Foreskin keratinocyte (primary cell): ENCODE measurements at places on chromosomes 7 and 10. TPM values are rescaled to one million over a fixed set of nuclear protein-coding genes. Genes with fewer than 3 reads are reported as not detected.

Gene MYL10
- not detected in 2 replicates for total RNA-seq

Gene ARHGAP19
- total RNA-seq = 12.0 and 12.3 TPM in 2 replicates

Gene ST7
- 15.4 and 15.6 TPM in 2 replicates for total RNA-seq

Gene NUDCD3
- total RNA-seq = 81.0 and 90.2 TPM in 2 replicates

Gene ANKRD7
- total RNA-seq = 0.71 and 1.1 TPM in 2 replicates

Gene AGMO
- not detected in 2 replicates for total RNA-seq

DNA sequence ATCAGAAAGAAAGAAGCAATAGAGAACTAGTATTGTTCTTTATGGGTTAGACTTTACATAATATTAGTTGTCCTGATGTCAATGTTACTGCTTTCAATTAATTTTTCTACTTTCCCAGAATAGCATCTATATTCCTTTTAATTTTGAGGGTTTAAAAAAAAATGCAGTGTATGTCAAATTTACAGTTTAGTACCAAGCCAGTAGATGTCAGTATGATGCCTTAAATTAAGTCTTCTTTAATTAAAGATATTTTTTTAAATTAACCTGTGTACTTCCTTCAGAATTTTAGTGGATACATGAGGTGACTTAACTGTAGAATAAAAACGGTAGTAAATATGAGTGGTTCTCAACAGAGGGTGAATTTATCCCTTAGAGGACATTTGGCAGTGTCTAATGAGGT is 35.2 kb upstream of the STOX1 start:
- DNase-seq = no peak

GRCh38 chr7:37550426-37550825 is 101.8 kb upstream of the ELMO1 start:
- no peak for DNase-seq

- DNase-seq = no peak
Observed at GRCh38 chr10:31317652-31318381, 1.2 kb upstream of the ZEB1 start.

DNA sequence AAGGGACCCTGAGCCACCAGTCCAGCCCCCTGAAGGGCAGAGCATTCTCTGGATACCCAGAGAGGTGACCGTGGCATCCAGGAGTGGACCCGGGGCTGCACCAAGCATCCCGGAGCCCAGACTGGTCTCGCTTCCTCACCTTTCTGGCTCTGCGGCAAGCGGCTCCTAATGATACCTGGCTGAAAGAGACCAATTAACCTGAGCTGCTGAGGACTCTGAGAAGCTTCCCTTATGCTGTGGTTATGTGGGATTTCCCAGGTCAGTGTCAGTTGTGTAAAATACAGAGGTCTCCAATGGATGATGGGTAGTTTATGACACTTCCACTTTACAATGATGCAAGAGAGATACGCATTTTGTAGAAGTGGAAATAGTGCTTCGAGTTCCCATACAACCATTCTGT is 51.5 kb downstream of the PFKFB3 start:
- no peak for DNase-seq

DNA sequence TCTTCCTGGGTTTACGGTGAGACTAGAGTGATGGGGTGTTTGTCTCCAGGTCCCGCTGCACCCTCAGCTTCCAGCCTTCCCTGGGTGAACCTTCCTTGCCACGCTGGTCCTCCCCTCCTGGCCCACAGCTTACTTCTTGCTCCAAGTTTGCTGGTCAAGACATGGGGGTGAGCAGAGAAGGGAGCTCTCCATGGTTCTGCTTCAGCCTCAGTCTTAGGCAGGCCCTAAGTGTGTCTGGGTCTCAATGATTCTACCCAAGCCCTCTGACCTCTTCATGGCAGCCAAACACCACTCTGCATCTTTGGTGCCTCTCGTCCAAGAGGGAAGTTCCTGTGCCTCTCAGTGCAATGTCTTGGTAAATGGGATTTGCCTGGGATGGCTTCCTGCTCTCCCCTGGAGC is 356.5 kb upstream of the KLF6 start:
- no peak for DNase-seq

DNA sequence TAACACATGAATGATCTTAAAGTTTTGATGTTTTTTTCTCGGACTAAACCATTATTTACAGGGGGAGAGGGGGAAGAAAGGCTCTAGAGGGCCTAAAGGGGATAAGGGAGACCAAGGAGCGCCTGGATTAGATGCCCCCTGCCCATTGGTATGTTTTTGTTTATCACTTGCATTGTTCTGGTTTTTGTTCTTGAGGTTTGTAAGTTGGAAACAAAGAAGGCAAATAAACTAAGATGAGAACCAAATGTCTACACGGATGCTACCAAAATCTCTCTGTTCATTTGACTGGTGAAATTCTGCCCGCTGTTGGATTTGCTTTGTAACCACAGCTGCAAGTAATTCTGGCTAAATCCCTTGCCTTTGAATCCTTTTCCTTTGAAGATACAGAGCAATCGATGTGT is 99.8 kb upstream of the MACROH2A2 start:
- DNase-seq = no peak

DNA sequence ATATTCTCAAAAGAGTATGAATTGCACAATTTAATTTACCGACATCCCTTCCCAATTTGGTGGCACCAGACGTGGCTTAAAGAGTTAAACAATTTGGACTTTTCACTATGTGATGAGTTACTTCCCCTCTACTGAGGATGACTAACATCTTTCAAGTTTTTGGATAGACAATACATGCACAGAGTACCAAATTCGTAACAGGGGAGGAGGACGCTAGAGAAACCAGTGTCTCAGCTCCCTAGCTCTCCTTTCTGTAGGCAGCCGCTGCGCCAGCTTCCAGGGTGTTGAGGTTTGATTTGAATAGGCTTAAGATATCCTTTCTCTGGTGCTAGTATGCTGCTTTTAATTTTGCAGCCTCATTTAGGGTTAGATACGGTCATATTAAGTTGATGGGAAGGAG is 69.2 kb downstream of the GNA12 start:
- DNase-seq = no peak

DNA sequence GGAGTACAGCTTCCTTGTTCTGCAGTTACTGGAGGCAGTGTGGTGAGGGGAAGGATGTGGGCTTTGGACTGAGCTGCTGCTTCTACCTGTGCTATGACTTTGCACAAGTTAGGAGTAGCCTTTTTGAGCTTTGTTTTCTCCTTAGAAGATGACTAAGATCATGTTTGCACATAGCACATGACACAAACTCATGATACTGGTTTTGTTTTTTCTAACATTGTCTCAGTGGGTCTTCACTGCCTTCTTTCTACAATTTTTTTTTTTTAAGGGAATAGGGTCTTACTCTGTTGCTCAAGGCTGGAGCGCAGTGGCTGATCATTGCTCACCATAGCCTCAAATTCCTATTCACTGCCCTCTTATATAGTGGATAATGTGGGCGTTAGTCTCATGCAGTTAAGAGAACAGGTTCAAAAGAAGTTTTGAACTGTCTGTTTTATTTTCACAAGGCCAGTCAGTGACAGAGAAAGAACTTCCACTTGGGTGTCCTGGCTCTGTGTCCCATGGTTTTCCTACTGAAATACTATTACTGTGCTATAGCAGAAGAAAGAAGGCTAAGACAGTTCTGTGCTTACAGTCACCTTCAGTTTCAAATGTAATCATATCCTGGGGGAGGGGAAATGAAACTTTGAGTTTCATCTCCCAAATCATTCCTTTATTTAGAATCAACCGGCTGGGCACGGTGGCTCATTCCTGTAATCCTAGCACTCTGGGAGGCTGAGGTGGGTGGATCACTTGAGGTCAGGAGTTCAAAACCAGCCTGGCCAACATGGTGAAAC is 72.0 kb downstream of the KAT6B start:
- DNase-seq = no peak

DNA sequence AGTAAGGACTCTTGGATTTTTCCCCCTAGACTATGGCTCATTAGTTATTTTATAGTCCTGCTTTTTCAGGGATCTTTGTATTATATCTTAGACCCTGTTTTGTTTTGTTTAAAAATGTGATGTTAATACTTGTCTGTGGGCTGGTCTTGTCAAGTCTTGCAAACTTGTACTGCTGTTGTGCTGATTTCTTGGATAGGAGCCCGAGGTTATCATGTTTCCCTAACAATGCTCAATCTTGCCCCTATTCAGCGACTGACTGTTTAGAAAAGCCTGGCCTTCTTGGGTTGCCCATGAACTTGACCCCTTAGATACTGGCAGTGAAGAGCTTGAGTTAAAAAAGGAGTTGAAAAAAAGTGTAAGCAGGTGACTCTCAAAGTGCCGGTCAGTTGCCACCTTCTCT is 115.7 kb downstream of the KIAA1217 start:
- DNase-seq = peak; percentile 66
